ENCODE measurements at places on chromosomes 7 and 10.

DNA sequence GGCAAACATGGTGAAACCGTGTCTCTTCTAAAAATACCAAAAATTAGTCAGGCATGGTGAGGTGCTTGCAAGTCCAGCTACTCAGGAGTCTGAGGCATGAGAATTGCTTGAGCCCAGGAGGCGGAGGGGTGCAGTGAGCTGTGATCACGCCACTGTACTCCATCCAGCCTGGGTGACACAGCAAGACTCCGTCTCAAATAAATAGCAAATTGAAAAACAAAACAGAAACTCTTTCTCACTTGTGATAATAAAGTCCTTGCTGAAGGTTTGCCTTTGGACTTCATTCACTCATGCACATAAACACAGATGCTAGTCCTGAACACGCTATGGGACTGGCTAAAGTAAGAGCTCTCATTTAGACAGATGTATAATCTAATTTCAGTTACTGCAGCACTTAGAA lies 37.6 kb downstream of the ANK3 start:
- no peaks in the 10 kb centered on the region for H3K36me3 ChIP-seq
- no peak overlapping the region for H3K27ac ChIP-seq
- H3K4me3 ChIP-seq, result no peak overlapping the region
- no peaks in the 10 kb centered on the region for H3K4me1 ChIP-seq
- no peak for DNase-seq
- H3K27me3 ChIP-seq, result no peaks in the 10 kb centered on the region

DNA sequence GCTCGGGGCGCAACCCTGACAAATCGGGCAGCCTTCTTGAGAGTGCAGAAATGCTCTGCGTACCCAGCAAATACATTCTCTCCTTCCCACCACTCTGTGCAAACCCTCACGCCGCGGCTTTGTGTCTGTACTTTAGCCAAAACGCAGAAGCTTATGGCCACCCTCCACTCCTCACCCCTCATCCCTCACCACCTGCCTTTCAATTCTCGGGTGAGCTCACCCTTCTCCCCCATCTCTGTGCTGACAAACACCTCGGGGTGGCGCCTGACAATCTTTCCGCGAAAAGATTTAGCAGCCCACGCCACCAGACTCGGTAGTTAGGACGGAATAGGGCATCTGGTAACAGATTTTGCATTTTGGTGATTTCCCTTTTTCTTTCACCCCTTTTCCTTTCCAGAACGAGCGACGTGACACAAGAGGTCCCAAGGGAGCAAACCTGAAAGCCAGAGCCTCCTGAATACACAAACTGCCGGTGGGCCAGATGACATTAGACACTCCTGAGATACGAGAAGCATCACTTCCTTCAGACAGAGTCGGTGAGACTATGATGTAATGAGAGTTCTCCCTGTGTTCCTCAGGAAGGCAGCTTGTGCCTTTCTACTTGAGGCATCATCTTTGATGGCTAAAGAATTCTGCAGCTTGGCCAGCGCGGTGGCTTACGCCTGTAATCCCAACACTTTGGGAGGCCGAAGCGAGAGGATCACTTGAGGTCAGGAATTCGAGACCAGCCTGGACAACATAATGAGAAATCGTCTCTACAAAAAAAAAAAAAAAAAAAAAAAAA lies 671 bp upstream of the ATAD1 start:
- peak; percentile 8 for DNase-seq
- H3K36me3 ChIP-seq, result peaks cover 12% of the 10 kb centered on the region
- peaks cover 17% of the 10 kb centered on the region for H3K4me1 ChIP-seq
- H3K27ac ChIP-seq, result peak overlapping the region; percentile 99
- H3K4me3 ChIP-seq, result peak overlapping the region; percentile 96

- H3K27ac ChIP-seq, result no peak overlapping the region
- no peaks in the 10 kb centered on the region for H3K27me3 ChIP-seq
- H3K4me3 ChIP-seq, result peak overlapping the region; percentile 14
- DNase-seq, result no peak
- H3K36me3 ChIP-seq, result no peaks in the 10 kb centered on the region
- no peaks in the 10 kb centered on the region for H3K4me1 ChIP-seq
Measured at GRCh38 chr10:7301006-7301778, 109.6 kb downstream of the SFMBT2 start.

- H3K4me3 ChIP-seq, result no peak overlapping the region
- DNase-seq, result no peak
- H3K27me3 ChIP-seq, result no peaks in the 10 kb centered on the region
Measured at GRCh38 chr10:19252531-19252930, 203.9 kb downstream of the MALRD1 start.
